Nucleus accumbens (tissue), 56 donors: ENCODE measurements at places on chromosomes 3 and 15.

DNA sequence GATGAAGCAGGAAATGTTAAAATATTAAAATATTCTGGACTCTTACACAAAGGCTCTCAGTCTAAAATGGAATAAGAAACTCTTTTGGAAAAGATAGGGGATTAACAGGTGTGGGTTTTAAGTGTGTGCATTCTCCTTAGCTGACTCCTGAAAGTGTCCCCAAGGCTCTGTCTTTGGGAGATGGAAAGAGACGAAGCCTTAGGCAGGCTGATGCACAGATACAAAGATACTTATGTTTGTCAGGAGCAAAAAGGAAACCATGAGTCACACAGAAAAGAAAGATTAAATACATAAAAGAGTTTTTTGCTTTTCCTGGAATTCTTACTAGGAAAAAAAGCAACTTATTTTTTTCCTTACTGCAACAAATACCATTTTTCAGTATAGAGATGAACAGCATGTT lies 23.8 kb upstream of the ABI3BP start:
- DNase-seq: no peak

DNA sequence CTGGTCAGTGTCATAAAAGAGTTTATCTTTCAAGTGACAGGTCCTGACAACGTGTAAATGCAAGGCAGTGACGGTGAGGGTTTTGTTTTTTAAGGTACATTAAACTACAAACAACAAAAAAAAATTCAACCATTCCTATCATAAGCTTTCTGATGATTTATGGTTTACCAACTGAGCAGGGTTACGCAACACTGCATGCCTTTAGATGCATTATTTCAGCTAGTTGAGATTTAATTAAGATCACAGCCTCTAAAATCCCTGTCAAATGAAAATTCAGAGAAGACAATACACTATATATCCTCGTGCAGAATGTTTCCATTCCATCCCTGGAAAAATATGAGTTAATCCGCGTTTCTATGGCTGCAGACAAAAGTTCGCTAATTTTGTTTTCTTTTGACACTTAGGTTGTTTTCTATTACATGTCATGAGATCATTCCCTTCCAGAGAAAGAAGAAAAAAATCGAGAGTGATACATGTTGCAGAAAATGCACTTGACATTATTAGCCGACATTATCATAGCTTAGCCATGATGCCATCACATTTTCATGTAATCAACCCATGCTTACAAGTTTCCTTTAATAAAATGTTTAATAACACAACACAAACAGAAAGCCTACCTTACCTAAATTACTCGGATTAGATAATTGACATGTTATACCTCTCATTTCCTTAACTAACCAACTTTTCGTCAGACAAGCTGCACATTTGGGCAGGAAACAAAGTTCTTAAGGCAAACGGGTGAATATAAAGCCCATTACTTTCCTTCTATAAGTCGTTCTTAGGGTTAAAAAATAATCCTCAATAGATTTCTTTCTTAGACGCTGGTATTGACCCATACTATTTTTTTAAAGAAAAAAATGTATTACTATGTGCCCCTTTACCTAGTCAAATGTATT lies 521.2 kb downstream of the FOXP1 start:
- no peak for DNase-seq

DNA sequence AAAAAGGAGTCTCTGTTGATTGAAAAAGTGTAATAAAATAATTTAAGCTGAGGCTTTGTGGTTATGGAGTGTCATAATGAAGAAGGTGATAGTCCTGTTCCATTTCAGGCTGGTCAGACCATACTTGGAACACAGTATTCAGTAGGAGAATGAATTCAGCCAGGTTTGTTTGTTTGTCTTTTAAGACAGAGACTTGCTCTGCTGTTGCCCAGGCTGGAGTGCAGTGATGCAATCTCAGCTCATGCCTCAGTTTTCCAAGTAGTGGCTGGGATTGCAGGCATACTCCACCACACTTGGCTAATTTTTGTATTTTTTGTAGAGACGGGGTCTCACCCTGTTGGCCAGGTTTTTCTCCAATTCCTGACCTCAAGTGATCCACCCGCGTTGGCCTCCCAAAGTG lies 33.5 kb downstream of the IQGAP1 start:
- DNase-seq: no peak

- DNase-seq: no peak
Measured at GRCh38 chr3:150912501-150912900, 7.3 kb upstream of the MINDY4B start.

- DNase-seq: no peak
Measured at GRCh38 chr3:139173372-139174108, 128.8 kb upstream of the PRR23C start.
